ENCODE measurements at places on chromosomes 16 and 17.

- no peak for DNase-seq
These were observed 14.5 kb downstream of the TSPOAP1 start for GRCh38 chr17:58313815-58314705.

DNA sequence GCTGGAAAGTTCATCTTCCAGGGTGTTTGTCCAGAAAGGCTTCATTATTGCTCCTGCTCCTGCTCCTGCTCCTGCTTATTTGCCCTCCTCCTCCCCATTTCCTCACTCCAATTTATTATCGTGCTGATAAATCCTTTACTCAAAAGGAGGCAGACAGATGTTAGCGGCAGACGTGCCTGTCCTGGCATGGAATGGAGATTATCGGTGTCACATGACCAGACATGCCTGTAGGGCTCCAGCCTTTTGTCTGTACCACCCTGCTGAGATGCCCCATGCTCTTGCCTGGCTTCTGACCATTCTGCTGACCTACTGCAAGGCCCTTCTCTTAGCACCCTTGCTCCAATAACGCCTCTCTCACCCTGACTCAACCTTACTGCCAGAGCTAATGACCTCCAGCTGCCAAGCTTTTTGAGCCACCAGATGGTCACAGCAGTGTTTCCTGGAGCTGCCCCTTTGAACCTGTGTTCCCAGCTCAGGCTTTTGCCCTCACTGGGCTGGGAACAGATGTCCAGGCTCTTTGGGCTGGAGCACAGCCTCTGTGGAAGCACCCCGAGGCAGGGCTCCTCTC, 12.8 kb downstream of the DNAH9 start:
- DNase-seq: no peak

GRCh38 chr16:27108051-27108770, 41.5 kb downstream of the C16orf82 start:
- no peak for DNase-seq

DNA sequence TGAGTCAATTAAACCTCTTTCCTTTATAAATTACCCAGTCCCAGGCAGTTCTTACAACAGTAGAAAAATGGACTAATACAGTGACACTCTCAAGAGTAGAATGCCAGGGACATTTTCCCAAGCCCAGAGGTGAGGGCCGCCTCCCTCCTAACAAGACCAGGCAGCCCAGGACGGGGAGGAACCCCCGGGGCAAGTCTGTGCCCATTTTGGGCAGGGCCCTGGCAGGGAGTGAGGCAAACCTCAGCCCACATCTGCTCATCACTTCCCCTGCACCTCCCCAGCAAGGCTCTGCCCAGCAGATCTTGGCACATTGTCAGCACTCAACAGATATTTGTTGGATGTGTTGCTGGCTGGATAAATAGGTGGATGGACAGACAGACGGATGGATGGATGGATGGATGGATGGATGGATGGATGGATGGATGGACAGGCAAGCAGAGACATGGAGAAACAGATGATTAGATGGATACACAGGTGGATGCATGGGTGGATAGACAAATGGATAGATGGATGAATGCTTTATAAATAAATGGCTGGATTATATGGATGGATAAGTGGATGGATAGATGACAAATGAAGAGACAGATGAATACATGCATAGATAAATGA, 271.3 kb downstream of the PARN start:
- no peak for DNase-seq

DNA sequence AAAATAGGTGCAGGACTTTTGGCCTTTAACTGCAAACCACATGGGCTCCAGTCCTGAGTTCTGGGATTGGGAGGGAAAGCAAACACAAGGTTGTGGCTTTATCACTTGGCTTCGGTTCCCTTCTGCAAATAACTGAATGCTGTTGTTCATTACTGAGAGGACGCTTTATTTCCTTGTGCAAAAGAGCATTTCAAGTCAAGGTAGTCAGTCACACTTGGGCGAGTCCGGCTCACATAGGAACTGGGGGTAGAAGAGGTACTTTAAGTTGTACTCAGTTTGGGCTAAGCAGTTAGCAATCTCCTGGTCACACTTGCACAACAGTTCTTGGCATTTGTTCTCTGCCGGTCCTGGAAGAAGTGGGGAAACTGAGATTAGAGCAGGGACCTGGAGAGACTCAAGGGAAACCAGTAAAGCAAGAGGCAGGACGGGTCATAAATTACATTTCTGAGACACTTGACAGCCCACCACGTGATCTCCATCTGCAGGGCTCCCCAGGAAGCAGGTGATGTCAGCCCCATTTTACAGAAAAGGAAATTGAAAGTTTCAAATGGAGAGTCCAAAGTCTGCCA, 21.6 kb downstream of the PLA2G10 start:
- no peak for DNase-seq

GRCh38 chr16:50425648-50426047, 56.9 kb upstream of the BRD7 start:
- no peak for DNase-seq

DNA sequence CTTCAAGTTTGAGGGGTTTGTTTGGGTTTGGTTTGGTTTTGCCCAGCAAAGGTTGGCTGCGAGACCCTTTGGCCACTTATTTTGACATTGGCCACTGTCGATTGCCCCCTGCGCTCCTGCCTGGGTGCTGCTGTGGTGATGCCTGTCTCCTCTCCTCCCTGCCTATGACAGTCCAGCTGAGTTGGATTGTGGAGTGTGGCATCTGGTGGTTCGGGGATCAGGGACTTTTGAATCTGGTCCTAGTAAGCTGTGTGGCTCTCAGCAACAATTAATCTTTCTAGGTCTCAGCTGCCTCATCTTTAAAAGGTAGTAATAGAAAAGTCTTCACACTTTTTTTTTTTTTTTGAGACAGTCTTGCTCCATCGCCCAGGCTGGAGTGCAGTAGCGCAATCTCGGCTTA, 27.1 kb downstream of the CDK5RAP3 start:
- no peak for DNase-seq
